ENCODE measurements at places on chromosomes 3 and 15.

- DNase-seq, result no peak
Observed at GRCh38 chr3:64748244-64748904, 60.6 kb upstream of the ADAMTS9 start.

GRCh38 chr3:134432236-134432635, 53.5 kb downstream of the ANAPC13 start:
- DNase-seq, result no peak

DNA sequence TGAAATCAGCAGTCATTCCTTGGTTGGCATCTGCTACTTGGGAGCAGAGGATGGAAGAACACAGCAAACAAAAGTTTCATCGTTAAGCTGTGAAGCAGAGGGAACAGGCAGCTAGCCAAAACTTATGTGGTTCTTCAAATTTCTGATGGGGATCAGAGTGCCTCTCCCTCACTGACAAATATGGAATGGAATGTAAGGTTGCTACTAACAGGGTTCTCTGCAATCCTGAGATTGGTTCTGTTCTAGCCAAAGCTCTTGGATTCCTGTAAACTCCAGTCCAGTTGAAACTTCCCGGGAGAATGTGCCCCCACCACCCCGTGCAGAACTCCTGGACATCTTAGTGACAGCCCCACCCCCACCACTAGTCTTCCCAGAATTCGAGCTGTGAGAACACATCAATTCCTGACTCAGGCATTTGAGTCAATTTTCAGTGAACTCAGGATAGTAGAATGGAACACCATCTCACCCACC, 55.9 kb upstream of the PHLDB2 start:
- peak; percentile 100 for DNase-seq

GRCh38 chr3:112519424-112520001, 20.2 kb upstream of the BTLA start:
- peak; percentile 69 for DNase-seq

DNA sequence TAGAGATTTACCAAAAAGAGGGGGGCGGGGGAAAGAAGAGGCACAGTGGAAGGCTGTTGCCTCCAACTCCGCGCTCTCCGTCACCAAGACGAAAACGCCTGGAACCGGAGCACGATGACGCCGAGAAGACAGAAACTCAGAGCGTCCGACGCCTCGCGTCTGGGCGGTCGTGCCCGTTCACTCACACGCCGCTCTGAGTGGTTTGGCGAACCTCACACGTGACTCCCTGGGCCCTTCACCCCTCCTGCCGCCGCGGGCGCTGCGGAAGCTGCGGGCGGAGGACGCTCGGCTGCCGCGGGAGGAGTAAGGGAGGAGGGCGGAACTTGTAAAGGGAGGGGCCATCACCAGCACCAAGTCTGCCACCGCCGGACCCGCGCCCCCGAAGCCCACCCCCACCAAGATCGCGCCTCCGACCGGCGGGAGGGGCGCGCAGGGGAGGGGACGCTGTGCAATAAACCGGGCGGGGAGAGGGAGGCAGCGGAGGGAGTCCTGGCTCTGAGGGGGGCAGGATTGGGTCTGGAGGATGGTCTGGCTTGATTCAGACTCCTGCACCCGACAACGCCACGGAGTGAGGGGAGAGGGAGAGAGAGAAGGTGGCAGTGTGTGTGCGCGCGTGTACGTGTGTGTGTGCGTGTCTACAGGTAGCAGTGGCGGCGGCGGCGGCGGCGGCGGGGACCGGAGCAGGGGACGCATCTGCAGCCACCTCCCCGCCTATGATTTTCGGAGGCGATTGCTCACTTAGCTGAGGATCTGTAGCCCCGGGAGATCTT, 1.9 kb upstream of the NLGN1 start:
- peak; percentile 95 for DNase-seq

- no peak for DNase-seq
Observed at GRCh38 chr3:185560676-185561075, 8.3 kb upstream of the LIPH start.

DNA sequence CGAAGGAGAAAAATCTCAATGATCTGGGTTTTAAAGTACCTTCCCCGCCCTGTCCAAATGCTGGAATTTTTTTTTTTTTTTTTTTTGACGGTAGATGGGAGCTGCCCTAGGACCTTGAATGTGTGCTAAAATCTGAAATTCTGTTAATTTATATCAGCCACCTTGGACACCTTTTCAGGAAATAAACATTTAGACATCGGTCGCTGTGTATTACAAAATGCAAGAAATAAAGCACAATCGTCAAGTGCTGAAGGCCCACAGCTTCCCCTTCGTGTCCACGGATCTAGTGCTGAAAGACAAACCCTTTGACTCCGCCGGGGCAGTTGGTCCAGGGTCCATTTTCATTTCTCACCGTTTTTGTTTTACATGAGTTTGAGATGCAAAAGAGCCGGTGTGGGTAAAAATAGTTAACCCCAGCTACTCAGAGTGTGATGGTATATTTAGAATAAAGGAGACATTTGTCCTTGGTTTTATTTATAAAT, 90.2 kb upstream of the CHD2 start:
- DNase-seq, result peak; percentile 66

- no peak for DNase-seq
Observed at GRCh38 chr15:74362482-74362881, 5.0 kb downstream of the CYP11A1 start.

DNA sequence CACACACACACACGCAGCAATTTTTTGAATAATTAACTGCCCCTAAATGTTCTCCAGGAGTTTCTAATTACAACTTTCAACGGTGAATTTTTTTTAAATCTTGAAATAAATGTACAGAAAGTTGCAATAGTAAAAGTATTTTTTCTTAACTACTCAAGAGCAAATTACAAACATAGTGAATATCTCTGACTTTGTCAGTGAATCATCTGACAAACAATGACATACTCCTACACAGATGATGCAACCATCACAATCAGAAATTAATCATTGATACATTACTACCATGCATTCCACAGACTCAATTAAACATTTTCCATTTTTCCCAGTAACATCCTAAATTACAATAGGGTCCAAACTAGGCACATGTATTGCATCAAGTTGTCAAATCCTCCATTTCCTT, 597.3 kb downstream of the NAALADL2 start:
- DNase-seq, result peak; percentile 31

DNA sequence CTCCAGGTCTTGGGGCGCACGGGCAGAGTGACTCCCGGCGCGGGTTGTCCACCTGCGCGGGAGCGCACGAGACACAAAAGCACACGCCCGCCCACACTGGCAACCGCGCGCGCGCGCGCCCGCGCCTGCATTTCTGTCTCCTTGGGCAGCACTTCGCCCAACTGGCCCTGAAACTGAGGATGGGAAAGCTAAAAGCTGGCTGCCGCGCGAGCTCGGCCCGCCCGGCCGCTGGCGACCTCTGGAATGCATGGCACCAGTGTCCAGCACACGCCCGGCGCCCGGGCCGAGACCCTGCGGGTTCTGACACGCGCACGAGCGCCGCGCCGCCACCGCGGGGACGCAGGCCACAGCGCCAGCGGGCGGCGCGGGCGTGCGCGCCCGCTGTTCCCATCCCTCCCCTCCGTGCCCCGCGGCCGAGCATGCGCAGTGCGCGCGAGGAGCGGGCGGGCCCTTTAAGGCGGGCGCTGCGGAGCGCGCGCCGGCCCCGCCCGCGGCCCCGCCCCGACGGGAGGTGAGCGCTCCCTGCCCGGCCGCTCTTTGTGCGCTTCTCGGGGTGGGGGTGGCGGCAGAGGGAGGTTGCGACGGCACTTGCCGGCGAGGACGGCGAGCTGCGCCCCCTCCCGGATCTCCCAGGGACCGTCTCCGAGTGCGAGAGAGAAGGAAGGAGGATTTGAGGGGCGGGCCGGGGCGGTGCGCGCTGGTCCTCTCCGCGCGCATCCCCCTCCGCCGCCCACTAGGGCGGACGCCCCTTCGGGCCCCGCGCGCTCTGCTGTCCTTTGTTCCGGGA, 1.0 kb upstream of the MEX3B start:
- DNase-seq, result peak; percentile 91

GRCh38 chr3:88987776-88988175, 119.6 kb upstream of the EPHA3 start:
- DNase-seq, result peak; percentile 7

DNA sequence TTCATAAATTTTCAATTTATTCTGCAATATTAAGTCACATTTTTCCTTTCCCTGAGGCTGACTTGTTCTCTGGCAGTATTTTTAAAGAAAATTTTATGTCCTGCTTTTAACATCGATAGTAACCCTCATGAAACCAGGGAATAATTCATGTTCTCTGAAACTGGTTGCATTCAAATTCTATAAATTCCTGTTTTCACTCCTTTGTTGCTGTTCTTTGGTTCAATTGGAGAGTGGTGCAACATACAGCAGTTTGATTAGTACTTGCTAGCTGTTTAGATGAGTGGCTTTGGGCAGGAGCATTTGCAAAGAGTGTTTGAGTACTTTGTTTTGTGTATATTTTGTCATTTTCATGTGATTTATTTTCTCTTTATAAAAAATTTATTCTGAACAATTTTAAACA, 19.2 kb downstream of the ZIC1 start:
- DNase-seq, result no peak

DNA sequence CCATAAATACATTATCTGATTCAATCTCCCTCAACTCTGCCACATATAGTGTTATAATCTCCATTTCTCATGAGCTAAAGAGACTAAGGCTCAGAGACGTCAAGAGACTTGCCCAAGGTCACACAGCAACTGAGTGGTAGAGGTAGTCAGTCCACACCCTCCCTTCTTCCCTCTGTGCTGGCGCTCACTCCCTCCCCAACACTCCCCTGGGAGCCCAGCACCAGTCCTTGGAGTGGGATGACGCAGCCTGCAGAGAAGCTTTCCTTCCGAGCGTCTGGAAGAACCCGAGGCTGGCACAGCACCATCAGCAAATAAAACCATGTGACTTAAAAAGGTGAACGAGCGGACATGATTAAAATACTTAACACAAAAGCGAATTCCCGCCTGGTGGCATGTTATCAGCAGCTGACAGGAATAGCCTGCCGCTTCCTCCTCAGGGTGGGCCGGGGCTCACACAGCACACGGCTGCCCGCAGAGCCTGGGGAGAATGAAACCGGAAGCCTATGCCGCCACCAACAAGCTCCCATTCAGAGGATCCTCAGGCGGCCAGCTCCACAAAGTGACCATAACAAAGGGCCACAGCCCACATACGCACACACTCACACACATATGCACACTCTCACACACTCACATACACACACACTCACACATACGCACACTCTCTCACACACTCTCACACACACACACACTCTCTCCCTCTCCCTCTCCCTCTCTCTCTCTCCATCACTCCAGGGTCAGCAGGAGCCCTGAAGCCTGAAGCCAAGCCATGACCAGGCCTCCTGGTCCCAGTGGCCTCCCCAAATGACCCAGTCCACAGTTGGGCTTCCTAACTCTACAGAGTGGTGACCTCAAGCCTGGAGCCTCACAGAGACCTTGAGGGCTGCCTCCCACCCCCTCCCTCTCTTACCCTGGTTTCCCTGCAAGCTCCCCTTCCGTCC, 120.5 kb downstream of the XXYLT1 start:
- no peak for DNase-seq

GRCh38 chr3:179750720-179751328, 98.0 kb downstream of the USP13 start:
- DNase-seq, result peak; percentile 26

- no peak for DNase-seq
Observed at GRCh38 chr3:128372707-128373533, 93.8 kb downstream of the DNAJB8 start.

DNA sequence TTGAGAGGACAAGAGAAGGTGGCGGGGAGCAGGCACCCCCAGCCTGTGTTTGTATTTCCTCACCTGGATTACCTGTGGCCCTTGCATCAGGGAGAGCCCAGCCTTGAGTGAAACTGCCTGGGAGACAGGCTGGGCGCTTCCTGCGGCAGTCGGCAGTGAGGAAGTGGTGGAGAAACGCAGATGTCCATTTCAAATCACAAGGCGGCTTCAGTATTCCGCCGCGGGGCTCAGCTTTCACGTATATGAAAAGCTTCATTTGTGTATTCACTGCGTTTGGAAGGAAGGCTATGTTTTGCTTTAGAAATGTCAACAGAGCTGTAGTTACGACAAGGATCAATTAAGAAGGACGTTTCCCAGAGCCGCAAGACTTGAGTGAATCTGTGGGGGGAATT, 167.4 kb upstream of the CTDSPL start:
- DNase-seq, result no peak

- peak; percentile 89 for DNase-seq
Observed at GRCh38 chr15:44340410-44340809, 51.9 kb downstream of the GOLM2 start.

DNA sequence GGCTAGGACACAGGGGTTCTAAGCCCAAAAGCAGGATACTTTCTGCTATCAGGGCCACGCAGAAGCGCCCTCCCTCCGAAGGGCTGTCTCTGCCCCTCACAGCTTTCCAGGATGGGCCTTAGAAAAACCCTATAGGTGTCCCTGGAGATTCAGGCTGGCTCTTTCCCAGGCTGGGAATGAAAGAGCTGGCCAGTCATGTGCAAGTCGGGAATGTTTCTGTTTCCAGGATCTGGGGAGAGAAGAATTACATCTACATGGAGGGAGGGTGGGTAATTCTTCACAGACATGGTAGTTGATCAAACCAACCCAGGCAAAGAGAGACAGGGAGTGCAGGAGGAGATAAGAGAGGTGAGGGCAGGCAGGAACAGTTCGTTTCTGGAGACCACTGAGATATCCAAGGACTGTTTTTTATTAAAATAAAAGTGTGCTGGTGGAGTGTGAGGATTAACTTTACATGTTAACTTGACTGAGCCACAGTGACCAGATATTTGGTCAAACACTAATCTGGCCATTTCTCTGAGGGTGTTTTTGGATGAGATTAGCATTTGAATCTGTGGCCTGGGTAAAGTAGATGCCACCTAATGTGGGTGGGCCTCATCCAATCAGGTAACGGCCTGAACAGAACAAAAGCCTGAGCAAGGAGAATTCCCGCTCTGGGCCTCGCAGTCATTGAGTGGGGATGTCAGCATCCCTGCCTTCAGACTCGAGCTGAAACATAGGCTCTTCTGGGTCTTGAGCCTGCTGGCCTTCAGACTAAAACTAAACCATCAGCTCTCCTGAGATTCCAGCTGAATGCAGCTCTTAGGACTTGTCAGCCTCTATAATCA, 15.3 kb downstream of the NUP210 start:
- no peak for DNase-seq

DNA sequence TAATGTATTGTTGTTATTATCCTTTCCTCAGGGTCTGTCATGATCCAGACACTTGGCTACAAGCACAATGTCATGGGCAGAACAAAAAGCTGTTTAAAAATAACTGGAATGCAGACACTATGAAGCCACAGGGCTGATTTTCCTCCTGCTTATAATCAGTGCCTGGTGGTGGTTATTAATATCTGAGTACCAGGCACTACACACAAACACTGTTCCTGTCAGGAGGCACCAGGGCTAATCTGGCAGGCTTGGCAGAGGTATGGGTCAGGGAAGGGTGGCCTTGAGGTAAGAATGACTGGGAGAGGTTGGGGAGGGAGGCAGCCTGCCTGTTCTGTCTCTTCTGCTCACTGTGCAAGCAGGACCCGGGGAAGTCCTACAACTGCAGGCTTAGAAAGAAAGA, 67.2 kb downstream of the WDR76 start:
- DNase-seq, result no peak

GRCh38 chr15:42283671-42284070, 10.4 kb upstream of the TMEM87A start:
- DNase-seq, result no peak

DNA sequence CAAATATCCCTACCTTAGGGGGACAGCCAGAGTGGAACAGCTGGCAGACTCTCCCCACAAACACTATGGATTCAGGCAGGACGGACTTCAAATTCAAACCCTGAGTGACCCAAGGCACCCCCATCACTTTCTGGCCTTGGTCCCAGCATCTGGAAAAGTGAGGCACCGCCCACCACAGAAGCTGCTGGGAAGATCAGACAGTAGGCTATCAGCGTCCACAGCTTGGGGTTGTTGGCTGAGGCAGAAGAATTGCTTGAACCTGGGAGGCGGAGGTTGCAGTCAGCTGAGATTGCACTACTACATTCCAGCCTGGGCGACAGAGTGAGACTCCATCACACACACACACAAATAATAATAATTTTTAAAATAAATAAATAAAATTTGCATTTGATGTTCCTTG, 8.5 kb downstream of the PFKFB4 start:
- DNase-seq, result no peak

Data from EH (cell line).